ENCODE measurements at places on chromosomes 5 and 9. TPM values are rescaled to one million over a fixed set of nuclear protein-coding genes. Genes with fewer than 3 reads are reported as not detected.
A peak's percentile ranks its signal among the peaks of the same experiment; 100 is the strongest.

LYRM7 gene
- total RNA-seq: 3.7 TPM

PCDHGA5 gene
- 0.50 TPM for total RNA-seq

ADAMTS12 gene
- total RNA-seq: 14.7 TPM

KLHL3 gene
- 0.37 TPM for total RNA-seq

AHRR gene
- 12.9 TPM for total RNA-seq

ETF1 gene
- total RNA-seq: 163 TPM

PRUNE2 gene
- 3.8 TPM for total RNA-seq

FBLL1 gene
- total RNA-seq: not detected

IL33 gene
- total RNA-seq: not detected

TMOD1 gene
- total RNA-seq: 1.3 TPM

PHYHD1 gene
- not detected for total RNA-seq

ZBTB43 gene
- total RNA-seq: 5.1 TPM

SPATA31A3 gene
- total RNA-seq: not detected

PCDHA9 gene
- total RNA-seq: not detected

CBY3 gene
- not detected for total RNA-seq

GRCh38 chr5:84748313-84748712 lies 363.6 kb upstream of the EDIL3 start:
- no peak for DNase-seq

DNA sequence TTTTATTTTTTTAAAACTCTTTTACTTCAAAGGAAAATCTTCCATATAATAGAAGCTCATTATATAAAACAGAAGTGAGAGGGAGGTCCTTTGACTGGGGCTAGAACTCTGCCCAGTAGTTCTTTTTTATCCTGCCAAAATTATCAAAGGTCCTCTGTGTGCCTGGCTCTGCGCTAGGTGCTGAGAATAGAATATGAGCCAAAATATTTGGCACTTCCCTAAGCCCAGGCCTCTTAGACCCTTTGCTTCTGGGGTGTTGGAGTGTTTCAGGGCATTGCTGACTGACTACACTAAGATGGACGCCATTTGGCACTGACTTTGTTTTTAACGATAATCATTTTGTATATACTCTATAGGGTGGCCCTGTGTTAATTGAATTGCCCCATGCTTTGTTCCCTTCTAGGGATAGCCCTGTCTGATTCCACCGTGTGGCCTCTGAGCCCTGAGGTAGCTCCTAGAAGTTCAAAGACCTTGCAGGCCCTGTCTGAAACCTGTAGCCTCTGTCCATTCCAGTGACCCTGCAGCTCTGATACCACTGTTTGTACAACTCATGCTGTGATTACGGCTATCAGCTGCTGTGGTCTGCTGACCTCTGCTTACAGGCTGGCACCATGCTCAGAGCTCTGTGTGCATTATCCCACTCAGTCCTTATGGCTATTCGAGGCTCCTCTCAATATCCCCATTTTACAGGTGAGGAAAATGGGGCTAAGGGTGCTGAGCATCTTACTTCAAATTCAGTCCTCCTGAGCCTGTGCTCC lies 84.3 kb upstream of the SHB start:
- no peak for DNase-seq

GRCh38 chr5:80082731-80083100 lies 47.6 kb downstream of the THBS4 start:
- DNase-seq: peak; percentile 72

- DNase-seq: no peak
Measured at GRCh38 chr9:21856301-21857094, 54.1 kb downstream of the MTAP start.

- no peak for DNase-seq
Measured at GRCh38 chr9:137392232-137393007, 30.5 kb downstream of the EXD3 start.

- no peak for DNase-seq
Measured at GRCh38 chr9:108860354-108860753, 1.7 kb upstream of the ACTL7A start.

DNA sequence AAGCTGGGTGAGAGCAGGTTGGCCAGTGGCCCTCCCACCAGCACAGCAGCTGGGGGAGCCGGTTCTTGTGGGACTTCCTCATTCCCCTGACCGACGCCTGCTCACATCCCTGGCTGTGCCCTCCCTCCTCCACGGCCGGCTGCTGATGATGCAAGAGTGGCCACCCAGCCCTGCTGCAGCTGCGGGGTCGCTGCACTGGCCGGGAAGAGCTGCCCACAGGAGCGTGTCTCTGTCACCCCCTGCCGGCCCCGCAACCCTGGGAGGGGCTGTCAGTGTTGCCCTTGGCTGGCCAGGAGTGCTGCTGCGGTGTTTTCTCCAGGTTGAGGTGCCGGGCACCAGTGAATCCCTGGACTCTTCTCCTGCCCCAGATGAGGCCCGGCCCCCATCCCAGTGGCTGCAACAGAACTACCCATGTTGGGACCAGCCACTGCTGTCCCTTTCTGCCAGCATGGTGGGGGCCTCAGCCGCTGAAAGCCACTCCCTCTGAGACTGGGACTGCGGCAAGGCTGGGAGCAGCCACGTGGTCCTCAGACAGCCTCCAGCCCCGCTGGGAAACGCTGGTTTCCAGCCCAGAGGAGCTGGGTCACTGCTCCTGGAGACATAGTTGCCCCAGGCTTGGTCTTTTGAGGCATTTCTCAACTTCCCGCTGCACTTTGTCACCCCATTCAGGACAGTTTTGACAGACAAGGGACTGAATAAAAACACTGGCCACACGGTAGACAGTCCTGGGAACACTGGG lies 739 bp downstream of the CARD9 start:
- DNase-seq: peak; percentile 40

GRCh38 chr5:132376694-132377641 lies 7.5 kb downstream of the SLC22A5 start:
- no peak for DNase-seq

- DNase-seq: peak; percentile 36
Measured at GRCh38 chr5:101590384-101590783, 687.3 kb upstream of the ST8SIA4 start.

DNA sequence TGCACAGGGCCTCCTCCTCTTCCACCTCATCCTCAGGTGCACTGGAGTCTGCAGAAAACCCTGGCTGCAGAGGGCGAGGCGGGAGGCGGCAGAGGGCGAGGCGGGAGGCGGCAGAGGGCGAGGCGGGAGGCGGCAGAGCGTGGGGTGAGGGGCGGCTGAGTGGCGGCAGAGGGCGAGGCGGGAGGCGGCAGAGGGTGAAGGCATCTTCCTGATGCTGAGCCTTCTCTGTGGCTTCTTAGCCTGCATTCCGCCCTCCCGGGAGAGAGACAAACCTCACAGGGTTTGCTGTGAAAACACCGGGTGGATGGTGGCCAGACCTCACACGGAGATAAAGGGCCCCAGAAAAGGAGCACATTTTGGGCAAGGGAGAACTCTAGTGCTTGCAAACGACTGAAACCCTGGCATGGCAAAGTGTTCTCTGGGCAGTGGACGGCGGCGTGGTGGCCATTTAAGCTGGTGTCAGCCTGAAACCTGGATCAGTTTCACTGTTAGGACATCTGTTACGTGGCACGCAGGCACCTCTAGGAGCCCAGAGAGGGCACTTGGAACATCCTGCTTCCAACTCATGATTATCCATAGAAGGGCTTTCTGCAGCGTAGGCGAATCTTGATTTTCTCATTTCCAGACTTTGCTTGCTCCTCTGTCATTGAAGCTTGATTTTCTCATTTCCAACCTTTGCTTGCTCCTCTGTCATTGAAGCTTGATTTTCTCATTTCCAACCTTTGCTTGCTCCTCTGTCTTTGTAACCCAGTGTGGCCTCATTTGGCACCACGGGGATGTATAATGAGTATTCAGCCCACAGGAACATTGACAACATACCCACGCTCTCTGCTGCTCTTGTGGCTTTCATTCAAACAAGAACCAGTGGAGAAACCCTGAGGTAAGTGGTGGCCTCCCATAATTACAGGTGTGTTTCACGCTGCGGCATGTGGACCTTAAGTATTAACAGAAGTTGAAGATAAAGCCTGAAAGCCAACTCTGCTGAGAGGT lies 16.3 kb upstream of the PLEKHG4B start:
- no peak for DNase-seq

DNA sequence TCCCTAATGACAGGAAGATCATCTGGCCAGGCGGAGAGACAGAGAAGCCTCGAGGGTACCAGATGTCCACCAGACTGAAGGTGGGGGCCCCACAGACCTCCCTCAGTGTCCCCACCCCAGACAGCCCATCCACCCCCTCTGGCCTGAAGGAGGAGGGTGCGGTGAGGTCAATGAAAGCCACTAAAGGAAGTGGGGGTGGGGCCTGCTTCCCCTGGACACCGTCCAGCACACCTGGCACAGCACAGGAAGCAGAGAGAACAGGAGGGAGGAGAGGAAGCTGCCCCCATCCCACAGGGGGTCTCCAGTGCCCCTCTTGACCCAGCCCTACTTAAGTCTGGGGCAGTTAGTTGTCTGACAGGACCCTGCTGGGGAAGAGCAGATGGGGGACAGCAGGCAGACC lies 11.2 kb downstream of the LRRC26 start:
- DNase-seq: no peak

- DNase-seq: no peak
Measured at GRCh38 chr9:98573749-98574278, 134.9 kb downstream of the GABBR2 start.

- no peak for DNase-seq
Measured at GRCh38 chr9:99748676-99749075, 73.0 kb upstream of the NR4A3 start.

GRCh38 chr9:124696101-124696500 lies 75.0 kb downstream of the NR6A1 start:
- DNase-seq: no peak

- no peak for DNase-seq
Measured at GRCh38 chr9:130150779-130151382, 21.3 kb upstream of the NCS1 start.

GRCh38 chr5:123455095-123455494 lies 31.9 kb upstream of the CEP120 start:
- no peak for DNase-seq

DNA sequence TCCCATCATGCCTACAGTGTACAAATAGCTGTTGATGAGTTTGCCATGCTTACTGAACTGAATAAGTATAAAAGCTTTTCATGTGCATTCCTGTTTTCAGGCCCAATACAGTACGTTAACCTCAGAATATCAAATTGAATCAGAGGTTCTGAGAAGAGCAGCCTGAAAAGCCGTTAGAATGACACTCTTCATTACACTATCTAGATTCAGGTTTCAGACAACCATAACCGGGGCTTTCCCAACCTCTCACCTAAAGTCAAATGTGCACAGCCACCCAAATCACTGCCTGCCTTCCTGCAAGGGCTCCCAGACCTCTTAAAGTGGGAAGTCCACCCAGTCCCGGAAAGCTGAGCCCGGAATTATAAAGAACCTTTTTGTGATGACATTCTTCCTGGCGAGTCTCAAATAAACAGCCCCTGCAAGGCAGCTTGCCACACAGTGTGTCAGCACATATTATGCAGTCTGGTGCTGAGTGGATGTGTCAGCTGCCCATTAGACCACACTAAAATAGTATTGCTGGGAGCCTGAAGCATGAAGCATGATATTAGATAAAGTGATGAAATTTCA lies 245.8 kb downstream of the TLE4 start:
- peak; percentile 13 for DNase-seq

- DNase-seq: no peak
Measured at GRCh38 chr9:102550886-102551285, 444.2 kb upstream of the CYLC2 start.

GRCh38 chr5:173846929-173847501 lies 41.1 kb upstream of the CPEB4 start:
- no peak for DNase-seq

DNA sequence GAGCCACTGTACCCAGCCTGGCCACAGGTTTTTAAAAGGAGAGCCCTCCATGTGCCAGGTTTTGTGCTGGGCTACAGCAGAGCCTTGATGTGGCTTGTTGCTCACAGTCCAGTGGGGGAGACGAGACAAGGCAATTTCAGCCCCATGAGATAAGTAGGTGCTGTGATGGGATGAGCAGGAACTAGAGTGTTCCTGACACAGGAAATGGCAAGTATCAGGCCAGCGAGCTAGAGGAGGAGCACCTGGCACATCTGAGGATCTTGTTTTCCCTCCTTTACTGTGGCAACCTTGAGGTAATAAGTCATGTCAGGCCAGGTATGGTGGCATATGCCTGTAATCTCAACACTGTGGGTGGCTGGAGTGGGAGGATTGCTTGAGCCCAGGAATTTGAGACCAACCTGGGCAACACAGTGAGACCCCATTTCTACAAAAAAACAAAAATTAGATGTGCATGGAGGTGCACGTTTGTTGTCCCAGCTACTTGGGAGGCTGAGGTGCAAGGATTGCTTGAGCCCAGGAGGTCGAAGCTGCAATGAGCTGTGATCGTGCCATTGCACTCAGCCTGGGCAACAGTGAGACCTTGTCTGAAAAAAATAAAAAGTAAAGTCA lies 3.8 kb upstream of the ZDHHC12 start:
- no peak for DNase-seq

GRCh38 chr5:102483736-102484135 lies 15.1 kb downstream of the SLCO6A1 start:
- no peak for DNase-seq

GRCh38 chr5:95424016-95424415 lies 32.9 kb downstream of the FAM81B start:
- no peak for DNase-seq

DNA sequence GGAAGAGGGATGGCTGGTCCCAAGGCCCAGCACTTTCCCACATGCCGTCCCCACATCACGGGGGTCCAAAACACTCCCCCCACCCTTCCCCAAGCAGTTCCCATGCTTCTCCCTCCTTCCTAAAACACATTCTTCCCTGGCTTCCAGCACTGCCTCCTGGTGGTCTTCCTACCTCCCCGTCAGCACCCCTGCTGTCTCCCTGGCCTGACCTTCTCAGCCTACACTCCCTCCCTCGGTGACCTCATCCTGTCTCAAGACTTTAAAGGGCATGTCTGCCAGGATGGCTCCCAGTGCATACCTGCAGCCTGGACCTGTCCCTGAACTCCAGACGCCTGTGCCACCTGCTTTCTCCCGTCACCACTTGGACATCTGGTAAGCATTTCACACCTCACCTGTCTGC lies 4.3 kb upstream of the NCS1 start:
- no peak for DNase-seq

GRCh38 chr5:33032271-33033070 lies 321.4 kb downstream of the NPR3 start:
- no peak for DNase-seq

DNA sequence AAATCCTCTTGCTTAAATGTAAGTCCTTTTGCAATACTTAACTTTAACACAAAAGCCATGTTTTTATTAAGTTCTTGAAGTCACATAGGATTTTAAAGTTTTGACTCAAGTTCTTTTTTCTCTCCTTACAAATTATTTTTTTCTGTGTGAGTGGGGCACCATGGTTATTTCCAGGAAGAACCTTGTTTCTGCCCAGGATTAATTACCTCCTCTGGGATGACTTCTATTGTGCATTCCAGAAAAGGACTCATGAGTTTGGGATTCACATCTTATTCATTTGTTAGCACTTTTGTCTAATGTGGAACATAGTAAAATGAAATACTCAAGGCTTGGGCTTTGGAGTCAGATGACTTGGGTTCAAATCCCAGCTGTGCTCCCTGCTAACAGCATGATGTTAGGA lies 421.4 kb upstream of the WWC1 start:
- no peak for DNase-seq

- DNase-seq: no peak
Measured at GRCh38 chr5:126280343-126280742, 142.9 kb upstream of the GRAMD2B start.

GRCh38 chr5:170430866-170431437 lies 41.8 kb upstream of the KCNMB1 start:
- no peak for DNase-seq

Data from H4 (cell line).